NCI-H1105 treated with DMSO at 0.1 percent for 48 hours (cell line): ENCODE measurements at places on chromosomes 1 and 21.
A peak's percentile ranks its signal among the peaks of the same experiment; 100 is the strongest.

GRCh38 chr1:164701189-164701761 lies 142.3 kb downstream of the PBX1 start:
- no peak for DNase-seq

- no peak for DNase-seq
Measured at GRCh38 chr1:63643517-63643916, 50.3 kb downstream of the PGM1 start.

DNA sequence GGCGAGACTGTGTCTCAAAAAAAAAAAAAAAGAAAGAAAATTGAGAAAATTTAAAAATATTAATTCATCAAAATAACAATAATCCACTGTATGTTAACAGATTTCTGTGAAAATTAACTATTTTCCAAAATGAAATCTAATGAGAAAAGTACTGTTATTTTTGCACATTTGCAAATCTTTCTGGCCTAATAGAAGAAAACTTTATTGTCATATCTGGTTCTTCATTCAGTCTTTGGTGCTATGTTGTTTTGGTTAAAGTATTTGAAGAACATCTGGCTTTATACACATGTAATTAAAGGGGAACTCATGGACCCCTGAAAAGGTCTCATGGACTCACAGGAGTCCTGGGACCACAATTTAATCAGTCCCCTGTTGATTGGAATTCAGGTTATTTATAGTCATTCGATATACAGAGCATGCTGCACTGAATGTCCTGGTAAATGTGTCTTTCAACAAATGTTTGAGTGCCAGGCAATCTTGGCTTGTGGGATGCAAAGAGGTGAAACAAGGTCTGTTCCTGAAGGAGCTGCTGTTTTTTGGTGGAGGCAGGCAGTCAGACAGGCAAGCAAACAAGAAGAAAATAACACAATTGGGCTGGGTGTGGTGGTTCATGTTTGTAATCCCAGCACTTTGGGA lies 9.0 kb downstream of the AK4 start:
- DNase-seq: no peak

DNA sequence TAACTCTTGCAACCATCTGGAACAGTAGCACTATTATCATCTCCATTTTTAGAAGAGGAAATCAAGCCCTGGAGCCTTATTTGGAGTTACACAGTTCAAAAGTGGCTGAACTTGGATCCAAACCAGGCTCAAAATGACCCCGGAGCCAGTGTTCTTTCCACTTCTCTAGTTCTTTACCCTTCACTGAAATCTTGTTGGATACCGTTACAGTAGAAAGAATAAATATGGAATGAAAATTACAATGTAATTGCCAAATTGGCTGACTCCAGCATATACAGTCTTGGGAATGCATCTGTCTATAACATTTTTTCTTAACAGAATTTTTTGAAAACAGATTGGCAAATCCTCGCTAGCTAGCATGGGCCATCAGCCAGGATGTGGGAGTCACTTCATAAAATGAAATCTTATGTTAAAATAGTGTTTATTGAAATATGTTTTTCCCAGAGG lies 261.4 kb downstream of the CTH start:
- no peak for DNase-seq

GRCh38 chr1:110677526-110677925 lies 2.8 kb upstream of the KCNA3 start:
- DNase-seq: no peak

DNA sequence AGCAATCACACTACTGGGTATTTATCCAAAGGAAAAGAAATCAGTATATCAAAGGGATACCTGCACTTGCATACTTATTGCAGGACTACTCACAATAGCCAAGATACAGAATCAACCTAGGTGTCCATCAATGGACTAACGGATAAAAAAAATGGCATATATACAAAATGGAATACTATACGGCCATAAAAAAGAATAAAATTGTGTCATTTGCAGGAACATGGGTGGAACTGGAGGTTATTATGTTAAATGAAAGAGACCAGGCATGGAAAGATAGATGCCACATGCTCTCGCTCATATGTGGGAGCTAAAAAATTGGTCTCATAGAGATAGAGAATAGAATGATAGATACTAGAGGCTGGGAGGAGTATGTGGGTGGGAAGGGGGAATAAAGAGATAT lies 29.3 kb upstream of the CAP1 start:
- no peak for DNase-seq

- DNase-seq: no peak
Measured at GRCh38 chr1:96206451-96206850, 515.1 kb upstream of the PTBP2 start.

GRCh38 chr1:58919226-58919958 lies 135.5 kb upstream of the JUN start:
- no peak for DNase-seq

GRCh38 chr1:25615172-25615541 lies 1.4 kb upstream of the MAN1C1 start:
- DNase-seq: no peak

GRCh38 chr21:26199456-26199855 lies 28.9 kb upstream of the APP start:
- DNase-seq: no peak

DNA sequence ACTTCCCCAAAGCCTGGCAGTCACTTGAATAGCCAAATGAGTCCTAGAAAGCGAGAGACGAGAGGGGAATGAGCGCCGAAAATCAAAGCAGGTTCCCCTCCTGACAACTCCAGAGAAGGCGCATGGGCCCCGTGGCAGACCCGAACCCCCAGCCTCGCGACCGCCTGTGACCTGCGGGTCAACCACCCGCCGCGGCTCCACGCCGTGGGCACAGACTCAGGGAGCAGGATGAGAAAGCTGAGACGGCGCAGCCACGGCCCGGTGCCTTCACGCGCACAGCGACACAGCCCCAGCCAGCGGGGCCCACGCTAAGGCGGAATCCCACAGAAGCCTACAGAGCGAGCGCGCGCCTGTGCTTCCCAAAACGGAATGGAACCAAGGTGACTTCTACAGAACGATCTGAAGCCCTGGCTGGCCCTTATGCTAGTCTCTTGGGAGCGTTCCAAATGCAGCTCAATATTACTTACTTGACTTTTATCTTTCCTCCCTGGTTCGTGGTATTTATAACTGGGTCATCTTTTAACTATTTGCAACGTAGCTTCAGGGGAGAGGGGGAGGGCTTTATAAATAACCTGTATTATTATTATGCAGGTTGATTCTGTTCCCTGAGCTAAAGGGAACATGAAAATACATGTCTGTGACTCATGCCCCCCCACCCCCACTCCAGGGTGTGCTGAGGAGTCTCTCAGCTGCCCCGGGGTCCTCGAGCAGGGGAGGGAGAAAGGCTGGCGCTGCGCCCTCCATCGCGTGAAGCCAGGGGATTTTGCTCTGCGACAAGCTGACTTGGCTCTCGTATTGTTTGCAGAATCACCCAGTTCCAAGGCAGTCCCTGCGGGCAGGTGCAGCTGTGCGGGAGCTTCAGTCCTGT lies 1.7 kb downstream of the TSPEAR start:
- DNase-seq: peak; percentile 90

GRCh38 chr1:94806441-94806871 lies 13.7 kb upstream of the SLC44A3 start:
- DNase-seq: no peak

DNA sequence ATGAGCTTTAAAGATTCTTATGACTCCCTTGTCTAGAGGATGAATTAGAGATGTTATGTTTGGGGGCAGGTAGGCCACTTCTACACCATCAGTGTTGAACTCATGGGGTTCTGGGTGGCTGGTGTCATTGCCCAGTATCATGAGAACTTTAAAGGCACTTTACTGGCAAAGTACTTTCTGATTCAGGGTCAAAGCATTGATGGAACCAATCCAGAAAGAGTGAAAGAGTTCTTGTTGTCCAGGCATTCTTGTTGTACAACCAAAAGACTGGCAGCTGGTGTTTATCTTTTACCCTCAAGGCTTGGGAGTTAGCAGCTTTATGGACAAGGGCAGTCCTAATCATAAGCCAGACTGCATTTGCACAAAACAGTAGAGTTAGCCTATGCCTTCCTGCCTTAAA lies 673.0 kb downstream of the USP25 start:
- no peak for DNase-seq

GRCh38 chr1:64659478-64660138 lies 85.3 kb upstream of the RAVER2 start:
- no peak for DNase-seq

GRCh38 chr1:55813618-55814017 lies 598.5 kb upstream of the USP24 start:
- DNase-seq: no peak

DNA sequence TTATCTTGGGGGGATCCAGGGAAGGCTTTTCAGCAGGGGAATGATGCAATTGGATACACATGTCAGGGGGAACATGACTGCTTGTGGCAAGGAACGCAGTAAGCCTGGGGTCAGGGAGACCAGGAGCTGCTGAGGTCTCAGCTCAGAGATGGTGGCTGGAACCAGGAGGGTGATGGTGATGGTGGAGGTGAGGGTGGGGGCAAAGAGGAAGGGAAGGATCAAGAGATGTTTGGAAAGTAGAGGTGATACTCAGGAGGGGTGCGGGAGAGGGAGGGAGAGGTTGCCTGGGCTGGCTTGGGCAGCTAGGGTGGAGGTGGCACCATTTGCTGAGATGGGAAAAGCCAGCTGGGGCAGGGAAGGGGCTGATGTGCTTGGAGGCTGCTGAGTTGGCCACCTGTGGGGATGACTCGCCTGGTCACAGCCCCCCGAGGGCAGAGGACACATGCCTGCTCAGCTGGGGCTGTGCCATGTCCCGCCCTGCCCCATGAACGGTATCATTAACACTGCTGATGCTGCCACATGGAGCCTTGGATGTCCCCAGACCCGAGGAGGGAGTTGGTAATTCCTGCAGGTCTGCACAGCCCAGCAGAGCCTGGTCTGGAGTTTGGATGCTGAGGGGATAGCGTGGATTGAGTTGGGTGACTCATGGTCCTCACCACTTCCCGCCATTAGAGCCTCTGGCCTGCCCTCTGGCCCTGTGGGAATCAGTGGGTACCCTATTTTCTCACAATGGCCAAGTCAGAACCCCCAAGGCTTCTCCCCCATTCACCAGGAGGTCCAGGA lies 6.3 kb upstream of the PADI1 start:
- DNase-seq: no peak

- no peak for DNase-seq
Measured at GRCh38 chr1:30914931-30915330, 6.4 kb upstream of the SDC3 start.

DNA sequence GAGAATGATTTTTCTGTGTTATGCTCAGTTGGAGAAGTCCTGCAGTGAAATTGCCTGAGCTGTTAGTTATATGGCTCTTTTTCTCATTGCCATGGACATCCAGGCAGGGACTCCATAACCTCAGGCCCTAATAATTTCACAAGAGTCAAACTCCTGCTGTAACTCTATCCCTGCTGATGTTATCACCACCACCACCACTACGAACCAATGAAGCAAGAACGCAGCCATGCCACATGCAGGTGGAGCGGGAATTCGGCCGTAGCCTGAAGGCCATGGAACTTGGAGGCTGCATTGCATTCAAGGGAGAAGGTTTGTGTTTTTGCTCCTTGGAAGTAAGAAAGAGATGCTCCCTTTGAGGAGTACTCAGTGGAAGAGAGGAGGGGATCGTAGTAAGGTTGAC lies 16.8 kb upstream of the DLGAP3 start:
- DNase-seq: no peak

- DNase-seq: no peak
Measured at GRCh38 chr1:50720457-50721053, 239.5 kb downstream of the FAF1 start.

DNA sequence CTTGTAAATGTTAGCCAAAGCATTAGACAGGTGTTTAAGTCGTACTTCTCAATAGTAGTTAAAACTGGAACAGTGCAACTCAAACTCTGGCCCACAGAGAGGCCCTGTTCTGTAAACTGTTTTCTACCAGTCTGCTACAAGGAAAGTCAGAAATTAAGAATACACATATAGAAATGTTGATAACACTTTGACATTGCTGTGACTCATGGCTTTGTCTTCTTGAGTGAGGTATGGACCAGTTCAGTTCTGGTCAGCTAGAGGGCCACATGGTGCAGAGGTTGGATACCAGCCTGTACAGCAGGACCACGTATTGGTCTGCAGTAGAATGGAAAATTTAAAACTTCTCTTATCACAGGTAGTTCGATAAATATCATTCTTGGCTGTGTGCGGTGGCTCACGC lies 22.3 kb downstream of the ZBTB8B start:
- no peak for DNase-seq

DNA sequence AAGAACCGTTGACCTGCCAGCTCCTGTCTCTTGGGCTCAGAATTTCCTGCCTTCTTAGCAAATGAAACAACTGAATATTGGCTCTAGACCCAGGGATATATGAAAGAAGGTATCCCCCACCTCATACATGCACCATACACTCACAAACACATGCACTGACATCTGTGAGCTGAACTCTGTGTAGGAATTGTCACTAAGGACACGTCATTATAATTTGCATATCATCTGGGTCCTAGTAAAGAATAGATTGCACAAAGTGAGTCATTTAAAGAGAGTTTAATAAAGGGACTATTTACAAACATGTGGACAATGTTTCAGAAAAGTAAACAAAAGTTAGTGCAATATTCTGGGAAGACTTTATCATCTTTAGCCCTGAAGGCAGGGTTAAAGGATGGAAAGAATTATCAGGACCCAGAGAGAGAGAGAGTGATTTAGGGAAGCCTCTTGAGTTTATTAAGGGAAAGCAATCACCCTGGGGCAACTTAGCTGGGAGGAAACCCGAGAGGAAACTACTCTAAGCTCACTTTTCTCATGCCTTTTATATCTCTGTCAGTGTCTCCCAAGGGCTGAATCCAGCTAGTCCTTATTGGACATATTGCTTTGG lies 74.1 kb upstream of the PLA2G4A start:
- no peak for DNase-seq

- no peak for DNase-seq
Measured at GRCh38 chr1:212700892-212701819, 1.5 kb upstream of the BATF3 start.

DNA sequence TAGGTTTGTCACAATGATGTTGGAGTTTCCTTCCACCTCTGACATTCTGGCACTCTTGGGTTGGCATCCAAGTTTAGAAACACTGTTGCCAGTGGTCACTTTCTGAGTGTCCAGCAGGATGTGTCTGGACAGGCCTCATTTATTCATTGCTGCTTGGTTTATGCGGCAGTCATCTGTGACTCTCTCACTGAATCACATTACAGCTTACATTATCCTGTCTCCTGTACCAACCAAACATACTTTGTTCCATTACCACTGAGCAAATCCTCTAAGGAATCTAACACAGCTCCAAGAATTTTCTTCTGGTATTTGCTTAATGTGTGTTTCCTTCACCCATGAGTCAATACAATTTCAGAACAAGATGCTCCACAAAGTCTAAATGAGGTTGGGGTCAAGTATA lies 19.9 kb downstream of the SGIP1 start:
- DNase-seq: no peak

GRCh38 chr1:167524651-167525050 lies 6.3 kb upstream of the CD247 start:
- DNase-seq: no peak

DNA sequence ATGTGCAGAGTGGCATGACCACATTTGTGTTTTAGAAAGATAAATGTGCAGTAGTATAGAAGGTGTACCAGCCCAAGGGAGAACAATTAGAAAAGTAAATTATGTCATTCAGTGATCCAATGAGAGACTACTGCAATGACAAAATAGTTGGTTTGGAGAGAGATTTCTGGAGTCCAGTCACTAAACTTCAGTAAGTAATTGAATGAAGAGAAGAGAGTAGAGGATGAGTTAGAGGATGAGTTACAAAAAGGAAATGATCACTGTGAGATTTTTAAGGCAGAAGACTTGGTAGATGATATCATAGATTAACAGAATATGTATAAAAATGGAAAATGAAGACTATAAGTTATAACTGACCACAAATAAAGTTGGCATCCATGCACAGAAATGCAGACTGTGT lies 8.4 kb downstream of the CR2 start:
- DNase-seq: no peak

- DNase-seq: no peak
Measured at GRCh38 chr1:201903135-201903534, 14.4 kb downstream of the SHISA4 start.
